ENCODE measurements at places on chromosomes 2 and 18.

DNA sequence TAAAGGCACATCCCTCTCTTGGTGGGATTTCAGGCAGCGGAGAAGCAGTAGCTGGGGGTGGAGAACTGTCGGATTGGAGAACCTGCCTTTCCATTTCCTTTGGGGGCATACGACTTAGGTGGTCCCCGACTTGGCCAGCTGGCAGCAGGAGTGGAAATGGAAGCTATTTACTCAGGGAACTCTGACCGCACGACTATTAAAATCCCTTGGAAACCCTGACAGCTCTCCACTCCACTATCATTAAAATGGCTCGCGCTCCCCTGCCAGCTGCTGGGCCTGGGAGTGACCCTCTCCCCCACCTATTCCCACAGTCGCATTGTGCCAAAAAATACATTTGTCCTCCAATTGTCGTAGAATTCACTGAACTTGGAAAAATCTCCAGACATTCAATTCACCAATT is 77.7 kb upstream of the APCDD1 start:
- no peak for DNase-seq

- no peak for DNase-seq
These were observed 59.0 kb downstream of the E2F6 start for GRCh38 chr2:11406958-11407381.

DNA sequence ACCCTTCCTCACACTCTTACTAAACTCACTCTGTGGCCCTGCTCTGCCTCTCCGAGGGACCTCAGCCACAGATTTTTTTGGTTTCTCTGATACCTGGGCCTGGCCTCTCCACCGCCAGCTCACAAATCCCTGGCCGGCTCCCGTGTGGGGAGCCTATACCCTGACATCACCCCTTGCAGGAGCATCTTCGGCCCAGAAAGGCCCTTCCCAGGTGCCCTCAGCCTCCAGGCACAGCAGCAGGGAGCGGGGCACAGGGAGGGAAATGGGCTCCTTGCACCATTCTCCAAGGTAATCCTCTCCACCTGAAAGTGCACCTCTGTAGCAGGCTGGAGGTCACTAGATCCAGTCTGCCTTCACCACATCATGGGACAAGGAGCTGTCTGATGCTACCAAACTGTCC is 43.2 kb downstream of the CRACDL start:
- DNase-seq: no peak

DNA sequence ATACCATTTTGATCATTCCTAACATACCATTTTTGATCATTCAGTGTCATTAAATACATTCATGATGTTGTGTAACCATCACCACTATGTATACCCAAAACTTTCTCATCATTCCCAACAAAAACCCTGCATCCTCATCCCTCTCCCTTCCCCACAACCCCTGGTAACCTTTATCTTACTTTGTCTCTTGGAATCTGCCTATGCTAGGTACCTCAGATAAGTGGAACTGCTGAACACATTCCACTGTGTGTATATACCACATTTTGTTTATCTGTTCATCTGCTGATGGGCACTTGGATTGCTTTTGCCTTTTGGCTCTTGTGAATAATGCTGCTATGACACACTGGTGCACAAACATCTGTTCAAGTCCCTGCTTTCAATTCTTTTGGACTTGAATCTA is 83.8 kb upstream of the TFCP2L1 start:
- DNase-seq: no peak

GRCh38 chr2:16908656-16909055 is 243.0 kb upstream of the CYRIA start:
- DNase-seq: no peak

- DNase-seq: no peak
These were observed 30.0 kb upstream of the STK17B start for GRCh38 chr2:196201229-196202009.

- DNase-seq: no peak
These were observed 297.4 kb downstream of the EIPR1 start for GRCh38 chr2:3079959-3080948.

DNA sequence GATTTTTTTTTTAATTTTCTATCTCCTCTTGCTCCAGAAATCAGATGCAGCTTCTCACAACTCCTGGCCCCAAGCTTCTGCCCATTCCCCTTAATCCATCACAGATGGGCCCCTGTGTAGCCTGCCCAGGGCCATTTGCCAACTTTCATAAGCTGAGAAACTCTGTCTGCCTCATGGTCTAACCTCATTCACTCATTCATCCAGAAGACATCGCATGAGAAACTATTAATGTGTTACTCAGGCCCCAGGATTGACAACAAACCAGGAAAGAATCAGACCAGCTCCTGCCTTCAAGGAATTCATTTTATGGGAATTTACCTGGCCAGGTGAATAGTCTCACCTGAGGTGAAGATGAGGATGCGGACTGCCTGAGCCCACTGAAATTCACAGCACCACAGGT is 35.0 kb downstream of the SLC14A2 start:
- no peak for DNase-seq

DNA sequence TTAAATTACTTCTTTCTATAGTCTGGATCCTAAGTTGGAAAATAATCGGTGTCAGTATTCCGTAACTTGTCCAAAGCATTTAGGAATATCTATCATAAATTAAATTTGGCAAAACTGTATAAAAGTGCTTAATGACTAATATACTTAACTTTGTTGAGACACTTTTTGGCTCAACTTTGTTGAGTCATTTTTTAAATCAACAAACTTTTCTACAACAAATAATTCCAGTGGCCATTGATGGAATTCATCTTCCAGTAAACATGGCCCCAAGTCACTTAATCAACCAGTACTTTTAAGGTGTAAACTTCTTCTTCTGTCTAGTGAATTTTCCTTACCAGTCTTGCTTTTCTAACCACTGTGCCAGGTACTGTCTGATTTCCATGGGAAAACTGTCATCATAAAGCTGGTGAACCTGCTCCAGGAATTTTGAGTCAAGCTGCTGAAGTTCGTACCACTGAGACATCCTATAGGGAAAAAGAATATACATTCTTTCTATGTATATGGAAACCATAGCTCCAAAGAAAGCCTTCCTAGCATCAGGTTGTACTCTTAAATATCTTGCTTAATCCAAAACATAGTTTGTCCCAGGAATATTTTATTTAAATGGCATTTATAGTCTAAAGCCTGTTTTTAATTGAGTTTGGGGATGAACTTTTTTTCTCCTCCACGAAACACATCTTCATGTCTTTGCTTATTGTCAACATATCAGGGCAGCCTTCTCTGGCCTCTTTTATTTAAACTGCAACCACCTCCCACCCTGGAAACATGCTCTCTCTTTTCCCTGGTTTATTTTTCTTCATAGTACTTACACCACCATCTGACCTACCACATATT is 4.2 kb downstream of the STAT1 start:
- no peak for DNase-seq

DNA sequence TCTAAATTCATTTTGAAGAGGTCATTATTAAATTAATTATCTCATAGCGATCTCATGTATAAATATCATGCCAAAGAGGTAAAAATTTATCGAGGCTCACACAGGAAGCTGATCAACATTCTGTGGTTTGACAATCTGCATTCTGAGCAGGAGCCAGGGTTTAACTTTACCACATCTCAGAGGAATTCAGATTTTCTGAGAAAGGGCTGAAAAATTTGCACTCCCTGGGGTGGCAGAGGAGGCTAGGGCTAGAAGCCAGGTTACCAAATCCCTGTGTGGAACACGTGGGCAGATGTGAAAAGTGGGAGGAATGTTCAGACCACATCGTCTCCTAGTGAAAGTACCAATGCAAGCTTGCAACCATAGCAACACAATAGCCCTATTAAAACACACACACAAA is 63.5 kb upstream of the CTLA4 start:
- DNase-seq: no peak
